ENCODE measurements at places on chromosomes 6 and 20.

GRCh38 chr6:57262901-57263694, 41.0 kb upstream of the RAB23 start:
- no peak for DNase-seq

- DNase-seq, result no peak
Observed at GRCh38 chr20:19501476-19502115, 256.5 kb upstream of the RIN2 start.

GRCh38 chr6:33454009-33454946, at the start of gene ZBTB9:
Gene ZBTB9 (plus strand): TSS chr6:33454576. CDS start chr6:33455101, 525 bp downstream.
- DNase-seq, result peak; percentile 84

- DNase-seq, result no peak
Observed at GRCh38 chr20:8078528-8078914, 53.5 kb upstream of the PLCB1 start.

- no peak for DNase-seq
Observed at GRCh38 chr20:17505636-17506517, 25.3 kb downstream of the BFSP1 start.

GRCh38 chr6:1079525-1079924, 232.4 kb upstream of the FOXQ1 start:
- DNase-seq, result no peak

- no peak for DNase-seq
Observed at GRCh38 chr6:145055567-145055966, 679.8 kb downstream of the EPM2A start.

- DNase-seq, result no peak
Observed at GRCh38 chr6:159540152-159540551, 152.9 kb downstream of the SOD2 start.

GRCh38 chr6:39196673-39197091, 32.6 kb downstream of the KCNK5 start:
- DNase-seq, result no peak

- DNase-seq, result no peak
Observed at GRCh38 chr6:104728448-104728847, 131.3 kb downstream of the HACE1 start.

GRCh38 chr6:157060440-157060952, 262.8 kb downstream of the TMEM242 start:
- no peak for DNase-seq

DNA sequence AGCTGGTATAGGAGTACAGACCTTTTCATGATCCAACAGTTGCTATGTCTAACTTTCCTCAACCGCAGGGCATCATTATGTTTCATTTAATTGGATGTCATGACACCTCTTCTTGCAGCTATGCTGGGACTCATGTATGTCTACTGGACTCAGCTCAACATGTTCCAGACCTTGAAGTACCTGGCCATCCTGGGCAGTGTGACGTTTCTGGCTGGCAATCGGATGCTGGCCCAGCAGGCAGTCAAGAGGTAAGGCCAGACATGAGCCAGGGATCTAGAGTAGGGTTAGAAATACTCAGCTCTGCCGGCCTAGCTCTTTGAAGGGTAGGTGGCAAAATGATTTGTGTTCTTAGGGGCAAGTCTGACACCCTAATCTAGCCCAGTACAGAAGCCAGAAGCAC, 25.2 kb downstream of the GHRH start:
- DNase-seq, result no peak

GRCh38 chr6:158909938-158910337, 90.1 kb downstream of the RSPH3 start:
- DNase-seq, result no peak

- DNase-seq, result no peak
Observed at GRCh38 chr6:84897988-84898594, 133.7 kb upstream of the TBX18 start.

GRCh38 chr6:118810420-118811027, 83.4 kb upstream of the ASF1A start:
- DNase-seq, result peak; percentile 51

DNA sequence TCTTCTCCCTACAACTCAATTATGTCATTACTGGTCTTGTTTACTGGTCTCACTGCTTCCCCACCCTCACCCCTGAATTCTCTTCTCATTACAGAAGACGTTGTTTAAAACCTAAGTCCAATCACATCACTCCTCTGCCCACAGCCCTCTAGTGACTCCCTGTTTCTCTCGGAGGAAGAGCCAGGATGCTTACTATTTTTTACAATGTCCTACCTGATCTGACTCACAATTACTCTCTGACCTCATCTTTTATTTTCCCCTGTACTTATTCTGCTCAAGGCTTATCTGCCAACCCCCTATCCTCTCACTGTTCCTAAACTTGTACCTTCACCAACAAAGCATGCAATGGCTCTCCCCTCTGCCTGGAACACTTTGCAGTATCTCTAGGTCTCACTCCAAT, 400.4 kb upstream of the PTCHD4 start:
- no peak for DNase-seq

DNA sequence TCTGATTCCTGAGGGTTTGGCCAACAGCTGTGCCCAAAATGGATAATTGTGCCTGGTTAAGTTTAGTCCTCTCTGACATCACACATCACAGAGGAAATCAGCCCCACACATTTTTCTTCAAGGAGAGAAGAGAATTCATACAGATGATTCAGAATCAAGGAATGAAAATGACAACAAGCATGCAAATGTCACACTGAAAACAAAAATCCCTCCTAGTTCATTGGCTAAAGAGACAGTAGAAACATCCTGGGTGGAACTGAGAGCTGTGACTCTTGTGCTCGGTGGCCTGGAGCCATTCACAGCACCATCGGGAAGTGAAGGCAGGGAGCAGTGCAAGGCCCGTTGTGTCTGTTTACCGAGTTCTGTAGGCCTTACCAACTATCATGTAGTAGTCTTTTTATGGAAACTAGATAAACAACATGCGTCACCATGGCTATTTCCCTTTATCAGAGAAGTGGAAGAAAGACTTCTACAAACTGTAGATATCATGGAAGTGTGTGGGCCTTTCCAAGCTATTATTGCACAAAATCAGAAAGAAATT, 81.7 kb upstream of the TENT5A start:
- no peak for DNase-seq

DNA sequence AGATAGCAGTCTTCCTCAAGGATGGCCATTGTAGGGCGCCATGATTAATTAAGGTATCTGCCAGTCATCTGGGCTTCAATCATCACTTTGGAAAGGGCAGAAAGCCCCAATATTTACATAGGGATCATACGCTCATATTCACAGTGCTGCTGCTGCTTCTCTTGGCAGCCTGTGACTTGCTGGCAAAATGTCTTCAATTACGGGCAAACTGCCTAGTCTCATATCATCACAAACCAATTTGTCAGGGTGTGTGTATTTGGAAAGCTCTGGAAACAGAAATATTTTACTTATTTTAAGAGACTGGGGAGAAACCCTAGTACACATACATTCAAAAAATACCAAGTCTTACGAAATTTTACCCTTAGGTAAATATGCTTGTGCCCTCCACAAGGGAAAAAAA, 77.6 kb downstream of the SAMD5 start:
- DNase-seq, result no peak

GRCh38 chr6:75600768-75601167, 912 bp upstream of the SENP6 start:
- DNase-seq, result no peak

- no peak for DNase-seq
Observed at GRCh38 chr20:25160467-25160866, 35.0 kb upstream of the ENTPD6 start.

DNA sequence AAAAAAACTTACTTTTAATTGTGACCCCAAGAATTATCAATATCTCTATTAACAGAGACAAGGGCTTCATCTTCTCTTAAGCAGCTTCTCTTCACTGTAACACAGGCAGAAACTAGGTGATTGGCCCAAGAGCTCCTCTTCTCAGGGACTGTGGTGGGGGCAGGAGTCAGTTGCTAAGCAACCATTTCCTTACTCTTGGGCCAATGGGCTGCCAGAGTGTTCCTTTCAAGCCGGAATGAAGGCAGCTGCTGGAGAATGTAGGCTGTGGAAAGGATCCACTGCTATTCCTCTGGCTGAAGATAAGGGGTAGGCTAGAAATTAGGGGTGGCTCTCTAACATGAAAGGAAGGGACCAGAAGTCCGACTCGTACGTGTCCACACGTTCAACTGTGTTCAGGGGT, at the start of gene SEL1L2:
Gene SEL1L2 (minus strand): TSS at position 150 of the 400 bp plus-strand sequence. CDS start 80 bp downstream, at position 70.
- no peak for DNase-seq

DNA sequence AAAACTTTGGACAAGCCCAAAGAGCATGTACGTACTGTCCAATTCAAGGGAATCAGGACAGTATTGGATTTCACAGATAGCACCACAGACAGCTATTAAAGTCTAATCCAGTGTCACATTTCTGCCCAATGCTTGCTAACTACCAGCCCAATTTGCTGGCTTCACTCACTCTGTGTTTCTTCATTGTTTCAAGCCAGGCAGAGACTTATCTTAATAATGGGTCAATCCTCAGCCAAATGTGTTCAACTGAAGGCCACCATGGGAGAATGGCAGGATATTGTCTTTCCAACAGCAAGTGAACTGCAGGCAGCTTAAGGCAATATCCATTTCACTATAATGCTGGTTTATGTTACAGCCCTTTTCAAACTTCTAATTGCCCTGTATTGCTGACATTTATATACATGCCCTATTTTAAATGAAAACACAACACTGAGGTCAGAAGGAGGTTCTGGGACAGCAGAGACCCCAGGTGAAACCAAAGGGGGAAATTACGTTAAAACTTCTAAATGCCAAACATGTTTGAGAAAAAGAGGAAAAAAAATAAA, 142.1 kb upstream of the RSPO3 start:
- DNase-seq, result no peak

- no peak for DNase-seq
Observed at GRCh38 chr6:131924881-131925474, 26.2 kb downstream of the CCN2 start.

GRCh38 chr20:45164906-45165305, 9.8 kb upstream of the PI3 start:
- no peak for DNase-seq

- DNase-seq, result no peak
Observed at GRCh38 chr6:30655743-30656094, 8.8 kb downstream of the C6orf136 start.

DNA sequence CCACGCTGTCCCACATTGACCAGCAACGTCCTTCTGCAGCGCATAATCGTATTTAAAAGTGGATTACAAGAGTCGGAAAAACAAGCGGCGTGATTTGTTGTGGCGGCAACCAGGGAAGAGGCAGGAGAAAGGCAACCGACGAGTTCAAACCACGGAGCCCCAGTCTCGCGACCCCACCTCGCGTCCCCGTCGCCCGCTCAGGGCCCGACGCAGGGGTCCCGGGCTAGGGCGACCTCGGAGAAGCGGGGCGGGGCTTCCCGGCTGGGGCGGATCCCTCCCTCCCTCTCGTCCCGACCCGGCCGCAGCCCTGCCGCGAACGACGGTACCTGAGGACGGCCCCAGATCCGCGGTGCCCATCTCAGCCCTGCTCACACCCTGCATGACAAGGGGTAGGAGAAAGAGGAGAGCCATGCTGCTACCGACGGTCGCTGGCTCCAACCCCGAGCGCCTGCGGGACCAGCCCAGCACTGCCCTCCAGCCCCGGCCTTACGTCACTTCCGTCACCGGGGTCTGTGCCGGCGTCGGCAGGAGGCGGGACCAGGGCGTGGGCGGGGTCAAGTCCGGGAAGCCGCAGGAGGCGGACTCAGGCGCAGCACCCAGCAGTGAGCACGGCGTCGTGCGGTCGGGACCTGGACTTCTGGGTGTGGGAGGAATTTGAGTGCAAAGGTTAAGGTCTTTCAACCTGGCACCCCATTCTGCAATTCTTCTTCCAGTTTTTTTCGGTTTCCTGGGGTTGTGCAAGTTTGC, at the start of gene IFNGR1:
Gene IFNGR1 (minus strand): TSS at position 469 of the 747 bp plus-strand sequence. CDS start 58 bp downstream, at position 411.
- DNase-seq, result peak; percentile 93

GRCh38 chr6:126824226-126824625, 294.2 kb upstream of the RSPO3 start:
- DNase-seq, result no peak

- DNase-seq, result no peak
Observed at GRCh38 chr6:104003803-104004516, 855.8 kb downstream of the HACE1 start.

GRCh38 chr6:124688369-124688768, 273.9 kb upstream of the RNF217 start:
- no peak for DNase-seq

DNA sequence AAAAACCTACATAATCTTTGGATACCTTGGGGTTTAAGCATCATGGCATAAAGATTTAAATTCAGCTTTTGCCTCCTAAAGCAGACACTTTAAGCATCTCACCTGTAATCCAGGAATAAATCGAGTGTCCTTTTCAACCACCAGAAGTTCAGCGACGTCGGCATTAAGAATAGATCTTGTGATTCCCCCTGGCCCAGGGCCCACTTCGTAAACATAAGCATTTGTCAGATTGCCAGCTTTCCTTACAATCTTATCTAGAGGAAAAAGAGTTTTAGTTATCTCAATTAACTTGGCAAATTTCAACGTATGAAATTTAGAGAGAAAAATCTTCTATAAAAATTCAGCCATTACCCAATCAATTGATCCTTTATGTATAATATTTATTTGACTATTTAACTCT, 3.2 kb downstream of the TFB1M start:
- no peak for DNase-seq

DNA sequence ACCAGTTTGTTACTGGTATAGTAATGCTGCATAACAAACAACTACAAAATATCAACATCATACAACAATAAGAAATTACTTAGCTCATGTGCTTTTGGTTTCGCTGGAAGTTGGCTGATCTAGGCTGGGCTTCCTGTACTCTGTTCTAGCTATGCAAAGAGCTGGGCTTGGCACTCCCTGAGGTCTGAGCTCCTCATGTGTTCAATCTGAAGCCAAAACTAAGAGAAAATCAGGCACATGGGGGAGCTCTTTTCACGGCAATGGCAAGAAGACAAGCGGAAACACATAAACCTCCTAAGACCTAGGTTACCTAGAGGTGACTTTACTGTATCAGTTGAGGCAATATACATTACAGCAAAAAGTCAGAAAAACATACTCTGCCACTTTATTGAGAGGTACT, 574.2 kb downstream of the KHDRBS2 start:
- no peak for DNase-seq

DNA sequence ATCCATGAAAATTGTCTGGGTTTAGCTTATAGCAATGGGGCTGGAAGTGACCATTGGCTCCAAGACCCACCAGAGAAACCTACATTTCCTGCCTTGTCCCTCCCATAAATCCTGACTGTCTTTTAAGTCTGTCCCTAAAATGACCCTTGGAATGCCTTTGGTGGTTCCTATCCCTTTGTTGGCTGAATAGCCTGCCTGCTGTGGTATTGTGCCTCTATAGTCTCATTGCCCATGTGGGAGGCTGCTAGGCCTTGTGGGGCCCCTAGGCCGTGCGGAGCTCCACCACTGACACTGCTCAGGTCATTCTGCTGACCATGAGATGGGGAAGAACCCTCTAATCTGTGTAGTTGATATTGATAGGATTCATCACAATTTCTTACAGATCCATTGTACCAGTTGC, 43.3 kb downstream of the SCP2D1 start:
- DNase-seq, result no peak

GRCh38 chr6:129875610-129876520, 14.8 kb upstream of the TMEM244 start:
- DNase-seq, result no peak

GRCh38 chr6:22284666-22285065, 12.2 kb downstream of the PRL start:
- no peak for DNase-seq

- no peak for DNase-seq
Observed at GRCh38 chr6:71287038-71287437, 1.6 kb upstream of the OGFRL1 start.
